ENCODE measurements at places on chromosomes 5 and 9.

- no peak for DNase-seq
Observed at GRCh38 chr5:14380712-14381111, 200.9 kb upstream of the OTULINL start.

- DNase-seq, result no peak
Observed at GRCh38 chr9:98159790-98160189, 32.6 kb downstream of the CORO2A start.

- DNase-seq, result no peak
Observed at GRCh38 chr9:137828527-137829259, 48.9 kb upstream of the CACNA1B start.

GRCh38 chr9:36382484-36382883 is 17.6 kb downstream of the RNF38 start:
- no peak for DNase-seq

DNA sequence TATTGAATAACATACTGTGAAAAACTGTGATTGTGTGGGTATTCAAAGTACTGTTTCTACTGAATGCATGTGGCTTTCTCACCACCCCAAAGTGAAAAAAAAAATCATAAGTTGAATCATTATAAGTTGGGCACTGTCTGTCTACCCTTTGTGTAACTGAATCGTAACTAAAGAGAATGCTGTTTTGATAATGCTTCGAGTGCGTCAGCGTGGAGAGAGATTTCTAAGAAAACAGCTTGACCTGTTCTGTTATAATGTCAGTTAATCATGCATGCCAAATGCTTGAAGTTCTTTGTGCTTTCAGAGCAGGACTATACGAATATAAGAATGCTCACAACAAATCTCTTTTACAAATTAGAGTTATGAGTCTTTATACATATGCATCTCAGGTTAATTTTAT is 148.8 kb upstream of the SGCD start:
- no peak for DNase-seq

DNA sequence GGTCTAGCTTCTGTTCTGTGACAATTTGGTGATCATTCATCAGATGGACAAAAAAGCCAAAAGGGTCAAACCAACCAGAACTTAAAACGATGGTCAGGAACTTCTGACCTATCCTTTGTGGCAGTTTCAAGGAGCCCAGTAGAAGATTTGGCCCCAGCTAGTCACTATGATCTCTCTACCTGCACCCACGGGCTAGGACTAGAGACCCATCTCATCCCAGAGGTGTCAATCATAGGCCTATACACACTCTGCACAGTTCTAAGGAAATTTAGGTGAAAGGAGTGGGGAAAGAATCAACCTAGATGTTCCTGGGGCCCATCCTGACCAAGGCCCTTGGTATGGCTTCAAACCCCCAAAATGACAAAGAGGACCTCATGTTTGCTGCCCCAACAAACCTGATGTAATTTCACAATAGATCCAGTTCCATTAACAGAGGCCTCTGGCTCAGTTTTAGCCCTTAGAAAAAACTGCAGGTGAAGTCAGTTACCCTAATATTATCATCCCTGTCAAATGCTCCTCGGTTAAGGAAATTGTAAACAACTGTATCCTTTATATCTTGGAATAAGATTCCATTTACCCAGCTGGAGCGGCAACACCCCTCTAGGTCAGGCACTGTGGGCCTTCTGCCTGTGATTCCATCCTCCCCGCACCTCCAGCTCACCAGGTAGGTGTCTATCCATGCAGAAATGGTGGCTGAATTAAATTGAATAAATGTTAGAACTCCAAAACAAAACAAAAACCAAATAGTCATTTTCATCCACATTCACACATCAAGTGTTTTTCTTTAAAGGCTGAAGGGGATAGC is 138.7 kb downstream of the ENC1 start:
- DNase-seq, result no peak

DNA sequence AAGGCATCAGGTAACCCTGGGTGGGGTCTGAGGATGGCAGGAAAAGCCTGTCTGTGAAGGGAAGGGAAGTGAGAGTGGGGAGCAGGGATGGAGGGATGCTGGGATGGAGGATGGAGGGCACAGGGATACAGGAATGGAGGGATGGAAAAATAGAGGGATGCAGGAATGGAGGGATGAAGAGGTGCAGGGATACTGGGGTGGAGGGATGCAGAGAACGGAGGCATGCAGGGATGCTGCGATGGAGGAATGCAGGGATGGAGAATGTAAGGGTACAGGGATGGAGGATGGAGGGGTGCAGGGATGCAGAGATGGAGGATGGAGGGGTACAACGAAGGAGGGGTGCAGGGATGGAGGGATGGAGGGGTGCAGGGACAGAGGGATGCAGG is 9.1 kb downstream of the PTGES2 start:
- DNase-seq, result no peak

DNA sequence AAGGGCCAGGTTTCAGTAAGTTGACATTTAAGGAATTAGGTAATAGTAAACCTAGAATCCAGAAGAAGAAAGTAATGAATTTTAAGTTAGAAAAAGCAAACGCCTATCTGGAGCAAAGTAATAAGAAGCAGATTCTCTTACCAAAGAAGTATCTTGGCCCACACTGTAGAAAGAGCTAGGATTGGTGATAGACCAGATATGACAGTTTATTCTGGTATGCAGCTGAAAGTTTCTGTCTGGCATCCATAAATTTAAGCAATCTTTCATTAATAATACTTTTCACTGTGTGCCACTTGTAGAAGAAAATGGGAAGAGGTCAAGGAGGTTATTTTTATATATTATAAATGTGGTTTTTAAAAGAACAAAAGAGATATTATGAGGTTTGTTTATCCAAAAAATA is 3.0 kb downstream of the RECK start:
- DNase-seq, result no peak

DNA sequence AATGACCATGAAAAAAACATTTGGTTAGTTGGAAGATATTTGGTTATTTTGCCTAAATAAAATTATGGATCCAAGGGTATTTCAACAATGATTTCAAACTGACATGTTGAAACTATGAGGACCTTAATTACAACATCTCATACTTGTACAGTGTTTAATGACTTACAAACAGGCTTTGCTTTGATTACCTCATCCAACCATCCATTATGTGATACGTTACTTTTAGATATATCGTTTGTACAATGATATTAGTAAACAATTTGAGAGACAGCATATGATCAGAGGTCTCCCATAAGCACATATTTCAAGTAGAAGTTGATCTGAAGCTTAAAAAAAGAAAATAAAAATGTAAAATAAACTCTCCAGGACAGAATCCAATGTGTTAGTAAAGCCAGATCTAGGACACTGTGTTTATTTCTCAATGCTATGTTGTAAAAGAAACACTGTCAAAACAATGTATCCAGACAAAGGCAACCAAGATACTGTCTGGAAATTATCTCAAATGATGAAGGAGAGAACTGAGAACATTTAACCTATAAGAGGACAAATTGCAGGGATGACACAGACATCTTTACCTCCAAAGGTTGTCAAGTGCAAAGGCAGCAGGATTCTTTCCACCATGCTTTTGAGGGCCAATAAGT is 116.0 kb upstream of the TARS1 start:
- DNase-seq, result no peak

GRCh38 chr5:176533894-176534611 is 3.1 kb downstream of the RNF44 start:
- DNase-seq, result no peak

GRCh38 chr9:77544546-77544945 is 103.6 kb downstream of the GNA14 start:
- no peak for DNase-seq

DNA sequence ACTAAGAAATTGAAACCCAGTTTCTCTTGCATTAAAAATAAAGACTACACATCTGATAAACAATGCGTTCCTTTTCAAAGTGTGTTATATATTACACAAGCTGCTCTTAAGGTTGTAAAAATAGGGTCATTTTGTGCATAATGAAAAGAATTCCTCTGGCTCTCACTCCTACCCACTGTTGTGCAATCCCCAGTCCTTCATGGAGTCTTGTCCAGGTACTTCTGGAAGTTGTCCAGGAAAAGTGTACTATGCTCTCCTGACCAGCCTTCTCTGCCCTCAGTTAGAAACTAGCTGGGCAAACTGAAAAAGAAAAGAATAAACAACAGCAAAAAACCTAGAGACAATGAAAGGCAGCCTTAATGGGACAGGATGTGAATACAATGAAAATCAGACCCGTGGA is 345.5 kb upstream of the PAPPA start:
- no peak for DNase-seq

DNA sequence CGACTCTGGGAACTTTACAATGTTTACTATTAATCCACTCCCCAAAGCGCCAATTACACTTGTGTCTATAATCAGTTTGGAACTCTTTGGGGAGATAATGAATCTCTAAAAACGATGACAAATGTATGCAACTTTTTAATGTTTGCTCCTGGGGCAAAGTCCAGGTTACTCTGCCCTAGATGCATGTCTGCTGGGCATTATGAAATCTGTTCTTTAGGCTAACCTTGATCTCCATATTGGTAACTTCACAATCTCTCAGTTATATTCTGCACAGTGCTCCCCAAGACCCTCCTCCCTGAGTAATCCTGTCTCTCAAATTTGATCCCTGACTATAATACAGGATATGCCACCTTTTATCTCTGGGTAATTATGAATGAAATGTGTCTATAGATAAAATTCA is 152.2 kb upstream of the TRPM3 start:
- no peak for DNase-seq

DNA sequence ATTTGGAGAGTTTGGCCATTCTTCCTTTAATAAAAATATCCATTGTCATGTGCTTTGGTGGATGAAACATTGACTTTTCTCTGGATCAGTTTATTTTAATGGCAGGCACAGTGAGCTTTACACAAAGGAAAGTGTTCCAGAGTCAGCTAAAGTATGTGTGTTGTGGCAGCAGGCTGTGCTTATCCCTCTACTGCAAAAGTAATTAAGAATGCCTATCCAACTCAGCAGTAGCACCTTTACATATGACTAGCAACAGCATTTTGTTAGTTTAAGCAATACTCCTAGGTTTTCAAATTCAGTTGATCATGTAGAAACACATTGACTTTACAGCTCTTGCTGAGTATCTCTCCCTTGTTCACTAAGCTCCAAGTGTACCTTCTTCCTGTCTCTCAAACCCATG is 730.5 kb upstream of the RGMB start:
- DNase-seq, result no peak

DNA sequence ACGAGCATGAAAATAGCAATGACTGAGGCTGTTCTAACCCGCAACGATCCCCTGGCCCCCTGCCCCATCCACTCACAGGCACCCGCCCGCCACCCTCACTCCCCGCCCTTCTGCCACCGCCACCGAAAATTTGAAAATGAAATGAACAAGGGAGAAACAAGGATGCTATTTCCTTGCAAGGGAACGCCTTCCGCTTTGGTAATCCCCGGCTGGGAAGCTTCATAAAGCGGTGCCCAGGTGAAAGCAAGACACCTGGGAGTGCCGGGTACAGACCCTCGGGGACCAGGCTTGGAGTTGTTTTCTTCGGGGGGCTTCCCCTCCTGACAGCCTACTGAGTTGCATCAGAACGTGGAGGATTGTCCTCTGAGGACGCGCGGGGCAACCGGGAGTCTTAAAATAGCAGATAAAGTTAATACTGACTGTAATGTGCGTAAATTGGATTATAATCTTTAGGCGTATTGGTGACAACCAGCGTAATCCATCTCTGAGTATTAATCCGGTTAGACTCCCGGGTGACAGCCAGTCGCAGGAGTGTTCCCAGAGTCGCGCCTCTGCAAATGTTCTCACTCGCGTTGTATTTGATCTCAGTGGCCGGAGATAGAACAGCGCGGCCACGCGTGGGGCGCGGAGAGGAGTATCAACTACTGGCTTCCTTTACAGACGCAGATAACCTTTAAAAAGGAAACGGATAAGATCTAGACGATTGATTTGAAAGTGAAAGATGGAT is 885 bp upstream of the MLLT3 start:
- DNase-seq, result peak; percentile 40

DNA sequence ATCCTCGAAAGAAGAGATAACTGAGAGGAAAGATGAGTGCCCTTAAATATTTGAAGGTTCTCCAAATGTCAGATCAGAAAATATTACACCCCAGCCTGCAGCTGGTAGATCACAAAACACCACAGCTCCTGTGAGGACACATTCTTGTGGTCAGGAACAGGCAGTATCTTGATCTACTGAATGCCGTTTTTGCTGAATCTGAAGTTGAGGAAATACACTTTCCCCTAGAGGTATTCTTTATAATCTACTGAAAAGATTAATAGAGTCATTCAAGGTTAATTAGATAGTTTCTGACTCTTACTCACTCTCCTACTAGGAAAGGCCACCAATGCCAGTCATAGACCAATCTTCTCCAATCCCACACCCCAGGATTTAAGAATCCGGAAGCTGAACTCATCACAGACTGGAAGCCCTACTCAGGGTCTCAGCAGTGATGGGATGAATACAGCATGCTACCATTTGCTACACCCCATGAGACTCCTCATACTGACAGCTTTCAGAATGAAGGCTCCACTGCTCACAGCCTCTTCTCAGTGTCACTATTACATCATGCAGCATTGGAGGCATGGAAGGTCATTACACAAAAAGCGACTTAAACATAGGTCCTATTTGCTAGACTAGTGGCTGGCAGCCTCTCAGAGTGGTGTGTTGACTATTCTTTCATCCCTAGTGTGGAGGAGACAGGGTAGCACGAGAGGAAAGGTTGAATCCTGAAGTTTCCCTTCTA is 143.9 kb upstream of the SLC1A3 start:
- DNase-seq, result no peak

DNA sequence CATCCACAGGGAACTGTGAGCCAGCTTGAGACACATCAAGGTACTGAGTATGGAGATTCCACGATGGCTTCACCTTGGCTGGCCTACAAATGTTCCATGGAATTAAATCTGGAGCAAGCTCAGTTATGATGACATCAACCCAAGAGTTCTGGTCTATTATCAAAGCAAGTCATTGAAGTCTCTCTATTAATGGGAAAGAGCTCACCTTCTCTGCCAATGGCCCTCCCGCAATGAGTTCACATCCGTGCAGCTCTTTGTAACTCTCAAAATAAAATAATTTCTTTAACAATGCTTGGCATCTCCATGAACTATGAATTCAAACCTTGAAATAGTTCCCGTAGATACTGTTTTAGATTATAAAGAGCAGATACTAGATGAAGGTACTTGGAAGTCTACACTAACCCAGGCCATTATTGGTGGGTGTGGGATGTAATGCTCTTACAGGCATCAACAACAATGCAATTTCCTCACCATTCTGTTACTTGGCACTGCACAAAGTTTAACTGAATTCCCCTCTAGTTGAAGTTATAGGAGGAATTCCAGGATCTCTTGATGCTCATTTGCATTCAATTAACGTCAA is 55.4 kb downstream of the ZNF474 start:
- no peak for DNase-seq
